ENCODE measurements at places on chromosomes 2 and 18.

DNA sequence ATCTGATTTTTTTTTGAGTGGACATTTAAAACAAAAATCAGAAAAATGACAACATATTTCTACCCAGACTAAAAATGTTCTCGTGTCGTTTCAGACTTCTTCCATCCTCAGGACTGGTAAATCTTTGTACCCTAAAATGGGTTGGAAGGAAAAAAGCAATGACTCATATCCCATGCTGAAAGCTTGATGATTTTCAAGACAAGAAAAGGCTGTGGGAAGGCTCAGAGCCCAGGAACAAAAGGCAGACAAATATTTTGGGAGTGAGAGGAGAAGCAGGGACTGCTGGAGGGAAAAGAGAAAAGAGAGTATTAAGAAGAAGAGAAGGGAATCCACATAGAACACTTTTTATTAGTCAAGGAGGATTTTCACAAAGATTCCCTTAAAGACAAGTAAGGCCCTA lies 77.1 kb upstream of the CTAGE1 start:
- no peak for DNase-seq

GRCh38 chr18:48863432-48864065 lies 87.2 kb downstream of the SMAD7 start:
- DNase-seq, result peak; percentile 78

DNA sequence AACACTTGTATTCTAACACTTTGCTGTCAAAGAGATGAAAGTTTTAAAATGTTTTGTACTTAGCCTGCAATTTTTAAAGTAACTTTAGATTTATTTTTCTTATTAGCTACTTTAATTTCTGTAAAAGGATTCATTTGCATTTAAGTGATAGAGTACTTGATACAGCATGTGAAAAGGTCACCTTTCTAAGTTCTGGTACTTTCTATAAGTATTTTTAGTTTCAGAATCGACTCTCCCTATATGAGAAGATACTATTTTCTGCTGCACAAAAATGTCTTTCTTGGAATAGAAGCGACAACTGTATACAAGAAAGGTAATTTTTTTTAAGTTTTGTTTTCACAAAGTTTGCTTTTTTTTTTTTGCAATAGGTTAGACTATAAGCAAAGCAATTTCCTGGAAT lies 72.9 kb downstream of the METTL8 start:
- DNase-seq, result no peak

DNA sequence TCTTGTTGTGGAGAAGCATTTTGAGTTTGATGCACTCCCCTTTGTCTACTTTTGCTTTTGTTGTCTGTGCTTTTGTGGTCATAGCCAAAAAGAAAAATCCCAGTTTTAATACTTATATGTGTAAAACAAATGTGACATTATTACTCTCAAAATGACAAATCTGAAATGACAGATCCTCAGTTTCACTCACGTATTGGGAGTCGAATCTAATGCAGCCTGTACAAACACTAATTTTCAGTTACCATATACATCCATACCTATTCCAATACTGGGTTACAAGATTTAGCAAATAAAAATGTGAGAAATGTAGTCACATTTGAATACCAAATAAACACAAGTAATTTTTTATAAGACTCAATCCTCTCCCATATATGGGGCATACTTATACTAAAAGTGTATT lies 148.2 kb upstream of the ZNF516 start:
- no peak for DNase-seq

GRCh38 chr2:177641331-177641730 lies 248.8 kb downstream of the AGPS start:
- no peak for DNase-seq

GRCh38 chr2:201642086-201642578 lies 1.2 kb downstream of the TMEM237 start:
- DNase-seq, result no peak

Data from inflammatory macrophage (primary cell).